ENCODE measurements at places on chromosomes 1 and 21.

DNA sequence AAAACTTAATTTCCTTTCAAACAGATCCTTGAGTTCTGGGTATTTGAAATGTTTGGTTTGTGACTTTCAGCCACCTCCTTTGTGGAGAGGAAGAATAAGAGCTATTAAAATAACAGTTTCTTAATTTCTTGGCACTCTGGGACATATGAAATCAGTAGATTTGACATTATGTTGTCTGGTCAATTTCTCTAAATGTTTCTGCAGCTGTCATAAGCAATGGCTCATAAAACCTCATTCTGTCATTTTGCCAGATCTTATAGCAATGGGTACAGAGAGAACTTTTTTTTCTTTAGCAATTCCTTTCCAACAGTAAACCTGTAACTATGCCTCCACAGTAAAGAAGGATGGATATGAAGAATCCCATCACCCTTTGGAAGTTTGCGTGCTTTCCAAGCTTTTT, 52.6 kb downstream of the LAMC1 start:
- no peak for DNase-seq

DNA sequence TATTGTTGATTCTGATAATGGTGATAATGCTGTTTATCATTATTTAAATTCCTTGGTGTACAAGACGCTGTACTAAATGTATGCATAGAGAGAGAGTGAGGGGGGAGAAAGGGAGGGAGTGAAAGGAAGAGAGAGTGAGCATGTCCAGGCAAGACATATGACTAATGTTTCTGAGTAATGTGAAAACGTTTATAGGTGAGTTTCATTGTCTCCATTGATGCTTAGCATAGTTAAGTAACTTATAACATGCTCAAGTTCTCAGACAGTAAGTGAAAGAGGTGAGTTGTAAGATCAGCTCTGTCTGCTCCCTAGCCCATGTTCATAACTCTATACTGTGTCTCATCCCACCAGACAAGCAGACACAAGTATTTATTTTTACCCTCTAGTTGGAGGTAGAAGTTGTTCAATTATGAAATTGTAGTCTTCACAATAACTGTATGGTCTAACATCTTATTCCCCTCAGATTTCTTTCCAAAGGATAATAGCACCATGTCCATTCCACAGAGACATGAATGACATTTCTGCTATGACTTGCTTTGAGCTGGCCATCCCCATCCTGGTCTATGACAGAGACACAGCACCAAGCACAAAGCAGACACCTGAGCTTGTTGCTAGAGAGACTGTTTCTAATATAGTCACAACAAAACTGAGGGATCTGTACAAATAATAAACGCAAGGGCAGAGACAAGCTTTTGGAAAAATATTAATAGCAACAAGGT, 285.1 kb downstream of the CACNA1E start:
- DNase-seq = no peak

DNA sequence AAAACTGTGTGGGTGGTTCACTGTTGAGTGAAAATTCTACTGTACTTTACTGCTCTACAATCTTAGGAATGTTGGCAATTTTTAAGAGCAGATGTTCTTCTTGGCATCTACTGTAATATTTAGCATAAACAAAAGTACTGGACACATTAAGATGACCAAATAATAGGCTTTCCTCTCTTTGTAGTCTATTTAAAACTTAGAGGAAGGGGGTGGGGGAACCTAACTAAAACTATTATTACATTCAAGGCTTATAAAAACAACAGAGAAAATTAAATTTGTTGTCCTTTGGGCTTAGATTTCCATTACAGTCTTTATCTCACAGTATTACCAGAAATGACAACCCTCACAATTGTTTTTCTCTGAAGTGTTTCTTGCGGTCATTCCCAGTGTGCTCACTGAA, 181.2 kb downstream of the PLPPR4 start:
- no peak for DNase-seq

DNA sequence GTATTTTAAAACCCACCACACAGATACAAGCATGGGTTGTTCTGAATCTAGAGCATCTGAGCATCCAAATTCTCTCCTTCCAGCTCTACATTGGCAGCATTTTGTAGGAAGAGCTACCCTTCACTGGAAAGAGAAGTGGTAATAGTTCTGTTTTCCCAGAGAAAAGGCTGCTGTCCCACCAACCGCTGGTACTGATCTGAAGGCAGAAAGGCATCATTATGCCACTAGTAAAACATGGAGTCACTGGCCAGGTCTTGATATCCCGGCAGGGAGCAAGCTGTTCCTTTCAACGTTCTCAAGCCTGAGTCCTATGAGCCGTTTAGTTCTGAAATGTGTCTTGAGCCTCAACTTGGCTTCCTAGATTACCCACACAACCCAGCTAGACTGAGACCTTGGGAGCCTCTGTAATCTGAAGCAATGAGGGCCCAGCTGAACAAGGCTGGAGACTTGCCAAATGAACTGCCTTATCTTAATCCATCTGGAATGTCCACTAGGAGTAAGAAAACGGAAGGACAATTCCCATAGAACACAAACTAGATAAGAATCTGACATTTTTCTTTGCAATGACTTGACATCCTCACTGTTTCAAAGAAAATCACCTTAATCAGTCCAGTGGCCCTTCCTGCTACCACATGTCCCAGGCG, 116.8 kb downstream of the KCNH1 start:
- DNase-seq = no peak

- DNase-seq = no peak
Observed at GRCh38 chr1:917076-917459, 6.7 kb upstream of the SAMD11 start.

DNA sequence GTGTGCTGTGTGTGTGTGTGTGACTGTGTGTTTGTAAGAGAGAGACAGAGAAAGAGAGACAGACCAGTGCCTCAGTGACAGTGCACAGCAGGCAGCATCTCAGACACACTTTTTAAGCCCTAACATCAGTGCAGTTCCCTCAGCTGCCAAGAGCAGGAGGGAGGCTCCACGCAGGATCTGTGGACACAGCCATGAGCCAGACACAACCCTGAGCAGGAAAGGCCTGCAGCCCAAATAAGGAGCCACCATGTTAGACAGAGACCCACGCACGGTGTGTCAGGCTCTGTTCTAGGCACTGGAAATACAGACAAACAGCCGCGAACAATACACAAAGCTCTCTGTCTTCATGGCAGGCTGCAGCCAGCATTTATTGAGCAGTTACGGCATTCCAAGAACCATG, 445.5 kb downstream of the MATN1 start:
- no peak for DNase-seq

DNA sequence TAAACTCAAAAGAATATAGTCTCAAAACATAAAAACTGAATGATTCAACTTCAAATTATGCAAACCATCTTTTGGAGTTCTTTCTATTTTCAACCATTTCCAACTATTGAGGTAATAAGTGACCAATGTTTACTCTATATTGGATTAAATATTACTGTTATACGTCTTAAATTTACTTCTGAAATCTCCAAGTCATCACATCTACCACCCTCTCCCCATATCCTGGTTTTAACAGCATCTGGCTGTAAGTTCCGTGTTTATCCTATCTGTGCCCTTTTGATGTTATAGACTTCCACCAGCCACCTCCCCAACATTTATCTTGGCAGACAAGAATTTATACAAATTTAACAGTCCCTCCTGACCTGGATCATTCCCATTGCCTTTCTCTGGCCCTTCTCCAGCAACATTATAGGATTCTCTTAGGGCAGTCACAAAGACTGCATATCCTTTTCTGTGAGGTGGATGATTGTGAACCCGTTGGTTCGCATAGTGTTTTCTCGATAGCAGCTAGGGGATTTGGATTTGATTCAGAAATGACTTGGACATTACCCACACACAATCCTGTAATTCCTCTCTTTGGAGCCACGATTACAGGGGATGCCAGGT, 313.4 kb upstream of the FMN2 start:
- DNase-seq = no peak

DNA sequence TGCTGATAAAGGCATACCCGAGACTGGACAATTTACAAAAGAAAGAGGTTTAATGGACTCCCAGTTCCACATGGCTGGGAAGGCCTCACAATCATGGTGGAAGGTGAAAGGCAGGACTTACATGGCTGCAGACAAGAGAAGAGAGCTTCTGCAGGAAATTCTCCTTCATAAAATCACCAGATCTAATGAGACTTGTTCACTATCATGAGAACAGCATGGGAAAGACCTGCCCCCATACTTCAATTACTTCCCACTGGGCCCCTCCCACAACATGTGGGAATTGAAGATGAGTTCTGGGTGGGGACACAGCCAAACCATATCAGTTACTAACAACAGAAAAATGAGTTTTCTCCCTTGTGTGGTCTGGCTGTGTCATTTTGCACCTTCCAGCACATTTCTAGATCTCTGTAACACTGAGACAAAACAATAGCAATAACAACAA, 741.4 kb downstream of the KCNT2 start:
- DNase-seq = no peak

DNA sequence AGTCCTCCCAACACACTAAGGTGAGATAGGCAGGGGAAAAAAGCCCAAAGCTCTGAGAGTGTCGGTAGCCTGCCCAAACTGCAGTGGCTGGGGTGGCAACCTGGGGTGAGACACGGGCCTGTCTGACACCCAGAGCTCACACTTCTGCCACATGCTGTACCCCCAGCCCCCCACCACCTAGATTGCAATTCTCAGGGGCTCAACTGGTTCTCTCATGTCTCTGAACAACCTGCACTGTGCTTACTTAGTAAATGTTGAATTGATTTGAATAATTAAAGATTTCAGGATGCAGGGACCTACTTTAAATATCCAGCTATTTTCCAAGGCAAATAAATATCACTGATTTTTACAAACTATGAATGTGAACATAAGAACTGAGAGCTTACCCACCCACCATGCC, 115.5 kb downstream of the EDEM3 start:
- no peak for DNase-seq

DNA sequence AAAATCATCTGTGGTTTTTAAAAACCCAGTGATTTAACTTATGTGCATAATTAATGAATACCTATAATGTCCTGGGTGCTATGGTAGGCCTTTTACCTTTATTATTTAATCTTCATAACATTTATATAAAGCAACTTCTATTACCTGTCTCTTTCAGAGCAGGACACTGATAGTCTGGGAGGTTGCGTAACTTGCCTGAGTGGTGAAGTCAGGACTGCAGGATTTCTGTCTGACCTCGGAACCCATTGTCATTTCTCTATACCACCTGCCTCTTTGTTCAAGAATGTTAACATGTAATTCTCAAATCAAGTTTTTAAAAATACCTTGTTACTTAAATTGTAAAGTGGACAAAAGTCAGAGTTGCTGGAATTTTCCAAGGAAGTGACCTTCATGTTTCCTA, 41.0 kb upstream of the BACH1 start:
- no peak for DNase-seq

- DNase-seq = no peak
Observed at GRCh38 chr1:208177656-208178055, 66.5 kb downstream of the PLXNA2 start.

GRCh38 chr1:61047061-61047460, 35.3 kb upstream of the NFIA start:
- no peak for DNase-seq

DNA sequence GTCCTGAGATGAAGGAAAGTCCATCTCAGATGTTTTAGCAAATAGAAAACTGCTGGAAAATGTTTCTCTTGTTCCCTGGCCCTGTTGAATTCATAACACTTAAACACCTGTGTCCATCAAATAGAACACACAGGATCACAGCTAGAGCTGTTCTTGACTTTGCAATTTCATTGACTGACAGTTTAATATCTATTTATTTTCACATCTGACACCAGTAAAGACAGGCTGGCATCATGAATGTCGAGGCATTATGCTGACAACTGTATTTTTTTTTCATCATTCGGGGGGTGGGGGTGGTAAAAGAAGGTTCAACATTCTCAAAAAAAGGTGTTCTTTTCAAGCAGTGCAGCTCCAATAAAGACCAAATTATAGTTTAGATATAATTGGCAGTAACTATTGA, 591.2 kb upstream of the PTBP2 start:
- no peak for DNase-seq

GRCh38 chr21:32519945-32520874, 65.1 kb downstream of the TCP10L start:
- no peak for DNase-seq

- no peak for DNase-seq
Observed at GRCh38 chr1:86758570-86758969, 54.2 kb downstream of the SH3GLB1 start.

Data from stimulated activated effector memory CD8-positive, alpha-beta T cell treated with anti-CD3 and anti-CD28 coated beads, Interleukin-12 subunit alpha, Interleukin-12 subunit beta, amount 100 ng/mL, for 72 hours (primary cell).